ENCODE measurements at places on chromosomes 3 and 15.

- no peak for DNase-seq
Observed at GRCh38 chr15:62782896-62783295, 259.7 kb upstream of the TPM1 start.

- DNase-seq: no peak
Observed at GRCh38 chr3:114221881-114222264, 15.5 kb downstream of the ZNF80 start.

GRCh38 chr3:149131589-149131988 lies 2.2 kb downstream of the HPS3 start:
- no peak for DNase-seq

DNA sequence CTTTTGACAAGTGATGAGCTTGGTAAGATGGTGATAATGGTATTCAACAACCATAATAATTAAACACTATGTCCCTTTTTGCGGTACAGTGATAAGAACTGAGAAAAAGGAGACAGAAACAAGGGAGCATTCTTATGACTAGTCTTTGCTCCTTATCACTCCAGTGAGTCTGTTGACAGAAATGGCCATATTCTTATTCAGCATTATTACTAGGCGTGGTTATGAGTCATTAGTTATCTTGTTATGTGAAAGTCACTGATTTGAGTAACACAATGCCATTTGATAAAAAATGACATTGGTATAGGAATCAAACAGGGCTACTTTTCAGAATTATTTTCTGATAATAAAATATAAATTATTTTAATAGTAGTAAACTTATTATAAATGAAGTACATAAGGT lies 193.5 kb downstream of the C3orf38 start:
- DNase-seq: no peak

DNA sequence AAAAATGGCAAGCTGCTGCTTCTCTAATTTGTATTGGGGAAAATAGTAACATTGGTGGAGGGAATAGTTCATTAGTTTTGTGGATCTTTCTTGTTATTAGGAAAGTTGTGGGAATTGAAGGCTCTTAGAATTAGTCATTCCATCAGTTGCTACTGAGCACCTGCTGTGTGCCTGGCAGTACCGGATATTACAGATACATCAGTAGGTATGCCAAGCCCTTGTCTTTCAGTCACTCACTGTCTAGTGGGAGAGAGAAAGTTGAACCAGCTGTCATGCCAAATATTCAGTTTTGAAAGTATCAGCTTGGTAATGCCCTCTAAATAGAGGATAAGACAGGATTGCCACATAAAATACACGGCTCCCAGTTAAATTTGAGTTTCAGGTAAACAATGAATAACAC lies 32.5 kb downstream of the IGSF10 start:
- DNase-seq: no peak

DNA sequence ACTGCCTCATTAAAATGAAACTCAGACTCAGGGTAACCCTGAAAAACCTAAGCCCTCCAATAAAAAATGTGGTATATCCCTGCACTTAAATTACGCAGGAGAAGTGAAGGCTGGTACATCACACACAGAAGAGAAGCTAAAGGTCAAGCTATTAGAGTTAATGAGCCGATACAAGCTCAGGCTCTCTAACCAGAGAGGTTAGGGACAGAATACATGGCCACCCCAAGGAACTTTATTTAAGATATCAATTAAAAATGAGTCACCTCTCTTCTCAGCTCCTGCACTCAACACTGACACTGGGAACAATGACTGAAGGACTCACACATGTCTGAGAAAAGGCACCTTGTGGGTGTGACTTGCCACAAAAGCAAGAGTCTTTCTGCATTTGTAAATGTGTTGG lies 800.6 kb upstream of the CFAP20DC start:
- DNase-seq: no peak

- DNase-seq: no peak
Observed at GRCh38 chr3:114216186-114216970, 21.0 kb downstream of the ZNF80 start.

GRCh38 chr3:53169045-53169831 lies 8.2 kb downstream of the PRKCD start:
- no peak for DNase-seq

GRCh38 chr3:14793126-14793857 lies 25.5 kb upstream of the FGD5 start:
- no peak for DNase-seq

DNA sequence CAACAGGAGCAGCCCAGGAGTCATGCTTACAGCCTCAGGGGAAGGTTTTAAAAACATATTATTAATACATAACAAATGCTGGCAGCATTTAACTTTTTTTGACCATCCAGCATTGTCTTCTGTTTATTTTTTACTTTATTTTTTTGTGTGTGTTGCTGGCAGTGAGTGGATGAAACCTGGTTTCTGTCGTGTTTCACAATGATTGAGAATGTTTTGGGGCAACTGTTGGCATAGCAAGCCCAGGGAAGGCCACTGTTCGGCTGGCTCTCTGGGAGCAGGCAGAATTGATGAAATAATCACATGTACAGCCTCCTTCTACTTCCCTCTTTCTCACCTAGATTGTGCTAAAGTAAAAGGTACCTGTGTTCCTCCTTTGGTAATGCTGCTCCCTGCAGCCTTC lies 190.2 kb downstream of the NR1D2 start:
- no peak for DNase-seq

- DNase-seq: no peak
Observed at GRCh38 chr3:183298701-183299153, 45.7 kb downstream of the B3GNT5 start.

GRCh38 chr3:133880886-133881455 lies 14.7 kb downstream of the RAB6B start:
- DNase-seq: no peak

GRCh38 chr3:97389936-97390335 lies 374.6 kb upstream of the ARL6 start:
- no peak for DNase-seq

DNA sequence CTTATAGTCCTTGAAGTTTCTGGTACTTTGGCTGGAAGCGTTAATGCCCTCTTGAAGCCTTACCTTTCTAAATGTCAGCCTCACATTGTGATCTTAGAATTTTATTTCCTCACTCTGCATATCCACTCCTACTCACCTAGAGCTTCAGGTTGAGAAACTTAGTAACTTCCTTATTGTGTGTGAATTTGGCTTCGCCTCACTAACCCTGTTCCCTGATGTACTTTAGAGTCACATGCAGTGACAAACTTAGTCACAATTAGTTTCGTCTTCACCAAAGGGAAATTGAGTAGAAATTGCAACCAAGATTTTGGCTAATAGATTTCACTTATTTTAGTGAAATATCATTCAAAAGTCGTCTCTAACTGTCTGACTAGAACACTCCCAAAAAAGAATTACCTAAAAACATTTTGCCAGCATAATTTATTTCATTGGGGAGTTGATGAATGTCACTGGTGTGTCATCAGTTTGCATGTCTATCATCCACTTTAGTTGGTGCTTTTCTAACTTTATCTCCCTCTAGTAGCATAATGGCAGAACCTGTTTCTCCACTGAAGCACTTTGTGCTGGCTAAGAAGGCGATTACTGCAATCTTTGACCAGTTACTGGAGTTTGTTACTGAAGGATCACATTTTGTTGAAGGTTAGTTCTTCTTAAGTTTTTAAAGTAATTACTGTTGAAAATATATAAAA lies 960 bp downstream of the MFN1 start:
- DNase-seq: no peak

DNA sequence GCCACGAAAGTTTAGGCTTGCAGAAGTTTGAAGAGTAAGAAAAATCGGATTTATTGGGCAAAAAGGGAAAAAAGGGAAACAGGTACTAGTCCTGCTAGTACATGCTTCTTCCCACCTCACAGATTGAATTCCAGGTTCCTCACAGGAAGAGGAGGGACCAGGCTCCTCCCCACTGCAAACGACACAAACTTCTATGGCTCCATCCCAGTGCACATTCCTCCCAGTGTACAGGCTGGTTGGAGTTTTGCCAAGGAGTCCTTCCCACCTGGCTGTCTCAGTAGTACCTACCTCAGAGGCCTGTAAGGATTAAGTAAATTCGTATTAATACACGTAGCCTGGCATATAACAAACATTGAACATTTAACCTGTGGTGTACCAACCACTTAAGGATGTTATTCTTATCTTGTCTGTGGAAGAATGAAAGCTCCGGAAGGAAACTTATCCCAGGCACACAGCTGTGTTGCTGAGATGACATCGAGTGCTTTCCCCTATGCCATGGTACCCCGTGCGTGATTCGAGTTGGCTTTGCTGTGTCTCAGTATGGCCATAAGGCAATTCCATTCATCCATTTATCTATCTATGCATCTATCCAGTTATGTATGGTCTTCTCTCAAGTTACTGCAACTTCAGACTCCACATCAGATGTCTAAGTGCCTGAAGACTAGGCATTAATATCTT lies 294.3 kb downstream of the LRTM1 start:
- no peak for DNase-seq

DNA sequence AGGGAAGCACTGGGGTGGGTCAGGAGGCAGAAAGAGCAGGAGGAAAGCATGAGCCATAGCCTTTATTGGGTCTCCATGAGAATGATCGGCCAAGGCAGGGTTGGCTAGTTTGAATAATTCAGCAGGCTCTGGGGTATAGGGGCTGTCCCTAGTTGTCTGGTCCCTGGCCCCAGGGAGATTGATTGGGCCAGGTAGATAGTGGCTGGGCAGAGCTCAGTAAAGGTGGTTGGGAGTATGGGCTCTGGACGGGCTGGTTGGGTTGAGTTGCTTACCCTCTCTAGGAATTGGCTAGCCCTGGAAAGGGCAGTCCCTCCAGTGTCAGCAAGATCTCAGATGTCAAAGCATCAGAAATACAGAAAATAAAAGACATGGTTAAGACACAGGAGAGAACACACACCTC lies 148.1 kb downstream of the SHQ1 start:
- DNase-seq: no peak

- DNase-seq: no peak
Observed at GRCh38 chr3:190229632-190230424, 92.4 kb downstream of the CLDN1 start.

DNA sequence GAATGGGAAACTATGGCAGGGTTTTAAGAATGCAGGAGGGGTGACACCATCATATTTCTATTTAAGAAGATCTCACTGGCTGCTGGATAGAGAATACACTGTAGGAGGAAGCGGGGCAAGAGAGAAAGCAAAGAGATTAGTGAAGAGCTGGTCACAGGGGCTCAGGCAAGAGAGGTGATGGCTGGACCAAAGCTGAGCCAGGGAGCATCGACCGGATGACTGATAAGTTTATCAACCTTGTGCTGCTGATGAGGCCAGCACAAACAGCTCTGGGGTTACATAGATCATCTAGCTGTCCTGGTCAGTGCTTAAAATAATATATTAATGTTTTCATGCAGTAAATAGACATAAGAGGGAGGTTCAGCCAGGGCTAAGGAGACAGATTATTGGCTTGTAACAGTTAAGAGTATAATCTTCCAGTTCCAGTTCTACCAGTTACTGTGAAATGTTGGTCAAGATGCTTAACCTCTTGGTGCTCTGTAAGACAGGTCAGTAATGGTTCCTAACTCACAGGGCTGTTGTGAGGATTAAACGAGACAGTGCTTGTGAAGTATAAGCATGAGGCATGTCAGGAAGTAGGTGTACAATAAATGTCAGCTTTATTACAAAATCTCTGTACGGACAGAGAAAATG lies 201.0 kb upstream of the FEZF2 start:
- no peak for DNase-seq

GRCh38 chr3:103470498-103470897 lies 1035.7 kb downstream of the ZPLD1 start:
- DNase-seq: no peak

DNA sequence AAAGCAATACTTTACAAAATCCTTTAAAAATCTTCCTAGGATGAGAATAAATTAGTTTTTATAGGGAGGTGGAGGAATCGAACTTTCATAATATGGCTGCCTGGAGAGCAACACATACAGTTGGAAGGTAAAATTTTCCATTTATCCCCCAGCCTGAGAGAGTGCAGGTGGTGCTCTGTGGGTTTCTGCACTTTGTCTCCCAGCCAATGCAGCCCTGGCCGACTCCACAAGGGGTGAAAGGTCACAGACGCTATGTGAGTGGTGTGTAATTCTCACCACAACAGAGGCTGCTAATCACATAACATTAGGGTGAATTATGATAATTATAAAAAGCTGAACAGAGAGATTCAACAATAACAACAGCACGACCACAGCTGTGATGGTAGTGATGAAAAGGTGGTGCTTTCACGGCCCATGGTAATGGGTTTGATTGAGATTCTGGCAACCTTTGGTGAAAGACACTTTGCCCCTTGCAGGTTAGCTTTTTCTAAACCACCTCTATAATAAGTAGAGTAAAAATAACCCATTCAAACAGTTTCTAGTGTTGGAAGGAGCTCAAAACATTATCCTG lies 30.1 kb upstream of the NANOGP8 start:
- no peak for DNase-seq

DNA sequence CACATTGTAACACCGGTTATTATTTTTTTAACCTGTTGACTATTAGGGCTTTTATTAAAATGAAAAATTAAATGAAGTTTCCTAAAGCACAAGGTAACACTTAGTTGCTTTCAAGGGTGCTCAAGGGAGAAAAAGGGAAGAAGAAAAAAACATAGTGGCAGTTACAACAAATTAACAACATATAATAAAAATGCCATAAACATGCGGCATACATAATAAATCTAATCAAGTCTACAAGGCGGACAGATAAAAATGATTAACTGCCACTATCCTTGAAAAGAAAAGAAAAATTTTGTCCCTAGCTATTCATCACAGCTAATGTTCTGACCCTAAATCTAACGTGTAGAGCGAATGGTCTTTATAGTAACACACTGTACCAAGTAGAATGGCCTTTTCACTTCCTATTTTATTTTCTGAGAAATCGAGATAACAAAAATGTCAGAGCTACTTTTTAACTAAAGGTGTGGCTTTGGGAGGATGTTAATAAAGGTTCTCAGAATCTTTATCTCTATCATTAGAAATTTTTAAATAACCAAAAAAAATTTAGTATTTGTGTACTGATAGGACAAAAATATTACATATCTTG lies 194.9 kb downstream of the FOXP1 start:
- DNase-seq: no peak

DNA sequence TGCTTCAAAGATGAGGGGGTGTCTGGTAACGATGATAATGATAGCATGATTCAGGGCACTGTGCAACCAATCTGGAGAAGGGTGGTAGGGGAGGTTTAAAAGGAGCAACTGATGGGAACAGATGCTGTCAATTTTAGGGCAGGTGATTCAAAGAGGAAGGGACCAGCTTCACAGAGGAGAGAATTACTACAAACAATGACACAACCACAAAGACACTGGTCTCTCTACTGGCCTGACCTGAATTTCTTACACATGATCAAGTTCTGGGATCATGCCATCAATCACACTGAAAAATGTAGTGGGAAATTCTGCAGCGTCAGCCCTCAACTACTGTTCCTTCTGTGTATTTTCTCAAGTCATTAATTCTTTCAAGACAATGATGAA lies 2.6 kb upstream of the CDV3 start:
- no peak for DNase-seq

DNA sequence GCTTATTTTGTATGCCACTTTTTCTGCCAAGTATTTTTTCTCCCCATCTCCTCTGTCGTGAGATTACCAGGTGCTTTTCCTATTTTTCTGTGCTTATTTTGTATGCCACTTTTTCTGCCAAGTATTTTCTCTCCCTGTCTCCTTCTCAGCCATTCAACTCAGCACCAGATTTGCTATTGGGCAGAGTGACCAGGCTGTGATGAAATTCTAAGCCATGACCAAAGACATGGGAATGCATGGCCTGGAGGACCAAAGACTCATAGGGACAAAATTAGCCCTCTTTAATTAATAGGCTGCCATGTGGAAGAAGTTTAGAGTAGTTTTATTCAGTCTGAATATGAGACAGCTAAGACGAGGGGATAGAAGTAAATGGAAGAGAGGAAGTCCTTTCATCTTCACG lies 257.4 kb downstream of the SQOR start:
- DNase-seq: no peak

Measured in activated T-helper 1 cell treated with anti-CD3 and anti-CD28 coated beads, Interleukin-2, amount 50 U/mL, for 16 hours (primary cell).